ENCODE measurements at places on chromosomes 3 and 15.

GRCh38 chr3:49937090-49937489, 2.9 kb upstream of the RBM6 start:
- DNase-seq, result no peak

DNA sequence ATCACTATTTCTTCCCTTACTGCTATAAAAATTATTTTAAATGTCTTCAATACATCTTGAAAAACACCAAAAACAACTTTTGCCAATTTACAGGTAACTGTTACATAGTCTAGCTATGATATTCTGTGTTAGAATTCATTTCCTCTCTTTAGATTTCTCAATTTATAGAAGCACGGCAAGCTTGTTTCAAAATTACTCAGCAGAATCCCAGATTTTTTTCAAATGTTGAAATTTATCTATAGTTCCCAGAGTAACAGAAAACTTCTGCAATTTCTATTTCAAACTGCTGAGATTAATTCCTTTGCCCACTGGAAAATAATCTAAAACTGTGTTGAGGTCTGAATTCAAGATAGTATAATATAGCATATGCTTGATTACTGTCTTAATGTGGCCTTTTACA, 41.2 kb downstream of the CCPG1 start:
- DNase-seq, result no peak

- no peak for DNase-seq
Measured at GRCh38 chr3:157112536-157112935, 47.4 kb downstream of the CCNL1 start.

DNA sequence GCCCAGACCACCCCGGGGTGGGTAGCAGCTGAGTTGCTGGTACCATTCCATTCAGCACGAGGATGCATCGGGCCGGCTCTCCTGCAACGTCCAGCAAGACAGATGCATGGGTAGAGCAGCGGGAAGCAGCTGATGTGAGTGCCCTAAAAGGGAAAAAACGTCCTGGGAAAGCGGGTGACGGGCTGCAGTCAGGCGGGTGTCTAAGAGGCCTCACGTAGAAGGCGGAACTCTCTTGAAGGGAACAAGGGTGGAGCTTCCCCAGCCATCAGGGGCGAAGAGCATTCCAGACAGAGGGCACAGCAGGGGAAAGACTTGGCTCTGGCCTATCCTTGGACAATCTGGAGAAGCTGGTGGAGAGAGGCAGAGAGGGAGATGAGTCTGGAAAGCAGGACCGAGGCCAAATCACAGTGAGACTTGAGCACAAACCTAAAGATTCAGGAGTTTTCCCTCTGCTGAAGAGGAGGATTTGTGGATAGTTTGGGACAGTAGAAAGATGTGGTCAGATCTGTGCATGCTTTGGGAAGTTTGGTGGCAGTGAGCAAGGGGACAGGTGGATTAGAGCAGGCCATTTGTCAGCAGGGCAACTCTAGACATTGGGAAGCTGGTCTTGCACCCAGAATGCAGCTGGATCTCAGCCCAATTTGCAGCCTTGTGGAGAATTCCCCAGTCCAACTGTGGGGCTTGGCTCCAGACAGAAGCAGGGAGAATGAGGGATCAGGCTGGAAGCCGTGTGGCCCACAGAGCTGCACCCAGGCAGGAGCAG, 70.7 kb downstream of the SEMA5B start:
- peak; percentile 26 for DNase-seq

GRCh38 chr3:4712109-4712508, 219.0 kb downstream of the ITPR1 start:
- no peak for DNase-seq

GRCh38 chr15:70789213-70789612, 25.9 kb upstream of the UACA start:
- no peak for DNase-seq

GRCh38 chr3:133256787-133257483, 142.9 kb upstream of the BFSP2 start:
- no peak for DNase-seq

- DNase-seq, result no peak
Measured at GRCh38 chr3:5729852-5730251, 542.3 kb downstream of the EDEM1 start.

DNA sequence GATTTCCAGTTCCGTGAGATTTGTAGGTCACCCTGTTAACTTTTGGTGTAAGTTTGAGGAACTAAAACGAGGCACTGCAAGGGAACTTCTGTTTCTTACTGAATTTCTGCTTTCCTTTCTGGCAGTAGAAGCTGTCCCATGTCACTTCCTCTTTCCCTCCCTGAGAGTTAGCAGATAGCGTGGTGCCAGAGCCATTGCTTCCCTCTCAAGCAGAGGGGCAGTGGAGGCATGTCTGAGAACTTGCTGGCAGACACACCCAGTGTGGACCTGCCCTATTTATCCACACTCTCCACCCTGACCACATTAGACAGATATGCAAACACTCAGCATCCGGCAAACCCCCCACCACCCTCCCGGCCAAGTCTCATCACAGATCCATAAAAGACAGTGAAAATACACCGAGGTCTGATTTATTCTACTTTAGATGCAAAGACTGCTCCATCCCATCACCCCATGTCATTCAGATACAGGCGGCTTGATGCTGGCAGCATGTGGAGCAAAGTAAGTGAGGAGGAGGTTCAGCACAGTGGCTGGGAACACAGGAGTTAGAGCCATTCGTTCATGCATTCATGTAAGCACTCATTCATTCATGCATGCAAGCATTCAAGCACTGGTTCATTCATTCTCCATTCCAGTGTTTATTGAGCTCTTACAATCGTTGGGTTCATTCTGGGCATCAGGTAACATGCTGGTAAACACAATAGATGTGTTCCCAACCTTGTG, 324.7 kb downstream of the SHQ1 start:
- no peak for DNase-seq

- DNase-seq, result no peak
Measured at GRCh38 chr3:77304700-77305021, 264.8 kb downstream of the ROBO2 start.

GRCh38 chr15:97189162-97189780, 771.2 kb upstream of the ARRDC4 start:
- no peak for DNase-seq

GRCh38 chr3:38271553-38271952, 5.9 kb downstream of the SLC22A13 start:
- DNase-seq, result no peak

GRCh38 chr15:31338879-31339557, 12.4 kb downstream of the KLF13 start:
- peak; percentile 25 for DNase-seq

GRCh38 chr15:50886611-50887345, 21.7 kb upstream of the AP4E1 start:
- no peak for DNase-seq

GRCh38 chr3:72344647-72345046, 503.6 kb downstream of the SHQ1 start:
- no peak for DNase-seq

DNA sequence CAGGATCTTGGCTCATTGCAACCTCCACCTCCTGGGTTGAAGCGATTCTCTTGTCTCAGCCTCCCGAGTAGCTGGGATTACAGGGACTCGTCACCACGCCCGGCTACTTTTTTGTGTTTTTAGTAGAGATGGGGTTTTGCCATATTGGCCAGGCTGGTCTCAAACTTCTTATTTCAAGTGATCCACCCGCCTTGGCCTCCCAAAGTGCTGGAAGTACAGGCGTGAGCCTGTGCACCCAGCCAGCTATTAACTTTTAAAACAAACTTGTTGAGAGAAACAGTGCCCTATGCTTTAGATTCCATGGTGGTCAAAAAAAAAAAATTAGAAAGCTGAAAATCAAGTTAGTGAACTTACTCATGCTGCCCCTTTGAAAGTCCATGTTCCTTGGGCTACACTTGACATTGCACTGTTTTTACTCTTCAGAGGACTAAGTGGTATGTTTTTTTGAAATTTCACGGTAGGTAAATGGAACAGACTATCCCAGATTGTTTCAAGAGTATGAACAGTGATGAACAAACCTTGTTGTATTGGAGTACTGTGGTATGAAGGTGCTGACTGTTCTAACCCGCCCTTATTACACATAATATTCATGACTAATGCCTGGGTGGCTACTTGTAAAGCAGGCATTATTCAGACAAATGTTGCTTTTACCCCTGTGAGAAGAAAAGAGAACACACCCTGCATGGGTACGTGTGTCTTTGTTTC, 206.9 kb downstream of the KLHL25 start:
- DNase-seq, result no peak

- DNase-seq, result peak; percentile 14
Measured at GRCh38 chr3:127448161-127448561, 142.4 kb downstream of the TPRA1 start.

DNA sequence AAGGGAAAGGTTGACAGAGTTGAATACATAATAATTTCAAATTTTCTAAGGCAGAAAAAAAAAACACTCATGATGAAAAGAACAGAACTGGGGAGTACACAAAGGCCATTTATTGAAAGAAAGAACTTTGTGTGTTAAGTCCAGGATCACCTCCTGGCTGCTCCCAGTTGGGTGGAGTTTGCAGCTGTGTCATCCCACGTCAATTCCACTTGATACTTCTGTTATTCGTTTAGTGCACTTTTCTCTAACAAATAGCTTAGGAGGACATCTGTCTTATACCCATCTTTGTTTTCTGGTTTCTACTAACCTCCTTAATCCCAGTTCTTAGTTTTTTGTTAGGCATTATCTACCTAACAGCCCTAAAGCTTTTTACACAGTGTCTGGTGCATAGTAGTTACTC, 44.7 kb downstream of the SGO1 start:
- no peak for DNase-seq

DNA sequence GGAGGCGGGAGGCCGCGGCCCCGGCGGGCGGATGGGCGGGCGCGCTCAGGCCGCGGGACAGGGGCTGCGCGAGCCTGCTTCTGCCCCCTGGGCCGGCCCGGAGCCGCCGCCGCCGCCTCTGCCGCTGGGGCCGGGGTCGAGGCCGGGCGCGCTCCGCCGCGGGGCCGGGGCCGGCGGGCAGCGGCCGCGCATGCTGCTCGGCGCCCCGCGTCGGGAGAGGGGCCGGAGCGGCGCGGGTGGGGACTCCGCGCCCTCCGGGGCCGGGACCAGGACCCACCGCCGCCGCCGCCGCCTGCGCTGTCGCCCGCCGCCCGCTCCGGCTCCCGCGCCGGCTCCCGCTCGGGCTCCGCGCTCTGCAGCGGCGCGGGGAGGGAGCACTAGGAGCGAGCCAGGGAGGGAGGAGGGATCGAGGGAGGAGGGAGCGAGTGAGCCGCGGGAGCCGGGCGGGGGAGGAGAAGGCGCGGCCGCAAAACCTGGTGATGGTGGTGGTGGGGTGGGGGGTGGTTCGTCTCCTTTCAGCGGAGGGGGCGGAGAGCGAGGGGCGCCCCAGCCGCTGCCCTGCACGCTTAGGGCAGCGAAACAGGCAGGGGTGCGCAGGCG, at the start of gene LINGO1:
Gene LINGO1 (minus strand): TSS at position 379 of the 600 bp plus-strand sequence. CDS start 597 bp downstream, outside the sequence.
- no peak for DNase-seq

Data from NCI-H446 treated with DMSO at 0.1 percent for 48 hours (cell line).